Occipital lobe (tissue), 3 donors: ENCODE measurements at places on chromosomes 1 and 21. TPM values are rescaled to one million over a fixed set of nuclear protein-coding genes. Genes with fewer than 3 reads are reported as not detected.

- no peak for DNase-seq
Observed at GRCh38 chr1:74468982-74469603, 43.3 kb downstream of the LRRC53 start.

- DNase-seq: no peak
Observed at GRCh38 chr21:45379901-45380330, 25.0 kb upstream of the COL18A1 start.

DNA sequence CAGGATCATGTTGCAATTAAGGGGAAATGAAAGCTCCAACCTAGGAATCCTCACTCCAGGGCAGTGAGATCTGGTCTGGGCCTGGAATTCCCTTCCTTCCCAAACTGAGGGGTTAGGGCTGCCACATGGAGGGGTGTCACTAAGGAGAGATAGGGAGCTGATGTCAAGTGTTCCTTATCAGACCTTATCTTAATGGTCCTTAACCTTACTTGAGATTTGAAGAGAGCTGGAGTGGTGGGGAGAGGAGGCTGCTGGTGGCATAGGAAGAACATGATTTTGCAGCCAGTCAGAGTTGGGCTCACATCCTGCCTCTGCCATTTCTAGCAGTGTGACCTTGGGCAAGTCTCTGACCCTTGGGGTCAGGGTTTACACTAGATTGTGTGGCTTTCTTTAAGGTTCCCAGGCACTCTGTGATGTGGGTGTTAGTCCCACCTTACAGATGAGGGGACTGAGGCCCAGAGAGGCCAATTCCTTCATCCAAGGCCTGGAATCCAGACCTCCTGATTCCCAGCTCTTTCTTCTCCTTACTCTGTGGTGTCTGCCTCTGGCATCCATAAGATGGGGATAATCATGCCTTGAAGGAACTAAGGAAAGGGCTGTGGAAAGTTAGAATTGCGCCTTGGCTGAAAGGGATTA is 56.3 kb upstream of the SYNC start:
- no peak for DNase-seq

The LRRC7 gene
- 303 TPM for total RNA-seq
